ENCODE measurements at places on chromosomes 3 and 15.

- DNase-seq, result no peak
Measured at GRCh38 chr3:56364665-56365064, 103.6 kb downstream of the ERC2 start.

- DNase-seq, result no peak
Measured at GRCh38 chr3:12455740-12456139, 28.5 kb upstream of the TSEN2 start.

DNA sequence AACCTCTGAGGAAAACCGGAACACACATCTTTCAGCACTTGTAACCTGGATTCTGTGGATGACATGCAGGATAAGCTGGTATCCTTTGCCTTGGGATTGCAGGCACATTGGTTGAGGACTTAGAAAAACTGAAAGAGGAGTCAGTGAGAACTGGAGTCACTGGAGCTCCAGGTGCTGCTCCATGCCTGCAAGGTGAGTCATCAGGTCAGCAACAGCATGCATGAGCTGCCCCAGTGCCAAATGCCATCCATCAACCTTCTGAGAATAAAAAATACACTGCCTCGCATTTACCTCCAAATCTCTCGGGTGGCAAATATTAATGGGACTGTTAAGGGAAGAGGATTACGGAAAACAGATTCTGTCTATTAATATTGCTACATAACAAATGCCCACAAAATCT is 729.1 kb downstream of the NTRK3 start:
- DNase-seq, result no peak

DNA sequence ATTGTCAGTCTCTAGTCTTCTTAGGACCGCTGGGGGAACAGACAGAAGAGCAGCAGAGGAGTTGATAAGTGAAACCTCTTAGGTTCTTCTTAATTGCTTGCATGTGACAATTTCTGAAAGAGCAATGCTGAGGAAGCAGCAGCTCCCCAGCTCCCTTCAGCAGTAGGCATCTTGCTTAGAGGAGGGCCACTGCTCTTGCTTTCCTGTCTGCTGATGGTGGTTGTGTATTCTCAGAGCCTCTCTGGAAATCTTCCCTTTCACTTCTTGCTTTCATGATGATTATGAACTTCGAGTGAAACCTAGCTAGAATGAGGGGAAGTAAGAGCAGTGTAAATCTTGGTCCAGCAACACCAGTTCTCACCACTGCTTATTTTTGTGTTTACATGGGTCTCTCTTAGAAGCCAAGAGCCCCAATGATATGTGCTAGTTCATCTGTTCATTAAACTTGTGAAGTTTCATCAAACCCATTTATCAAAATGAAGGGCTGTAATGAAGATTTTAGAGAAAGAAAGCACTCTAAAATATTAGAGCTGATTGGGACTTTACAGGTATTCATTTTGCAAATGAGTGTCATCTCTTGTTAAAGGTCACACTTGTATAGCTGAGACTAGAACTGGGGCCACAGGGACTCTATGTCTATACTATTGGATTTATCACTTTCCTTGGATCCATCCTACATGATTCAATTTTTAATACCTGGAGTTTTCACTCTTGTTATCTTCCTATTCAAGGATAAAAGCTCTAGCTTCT is 246.7 kb downstream of the LPP start:
- no peak for DNase-seq

DNA sequence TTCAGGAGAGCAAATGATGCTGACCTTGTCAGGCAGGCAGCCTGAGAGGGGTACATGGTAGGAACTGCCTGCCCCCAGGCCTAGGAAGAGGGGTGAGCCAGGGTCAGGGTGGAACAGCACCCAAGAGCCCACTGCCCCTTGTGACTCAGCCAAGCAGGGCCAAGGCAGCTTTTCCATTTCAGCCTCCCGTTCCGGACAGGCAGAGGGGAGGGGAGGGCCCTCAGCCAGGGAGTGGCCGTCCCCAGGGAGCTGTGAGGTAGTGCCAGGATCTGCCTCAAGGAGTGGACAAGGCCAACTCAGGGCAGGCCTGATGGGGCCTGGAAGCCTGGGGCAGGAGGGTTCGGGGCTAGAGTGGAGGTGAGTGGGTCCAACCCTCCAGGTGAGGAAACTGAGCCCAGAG is 5.1 kb upstream of the ANKRD63 start:
- no peak for DNase-seq

DNA sequence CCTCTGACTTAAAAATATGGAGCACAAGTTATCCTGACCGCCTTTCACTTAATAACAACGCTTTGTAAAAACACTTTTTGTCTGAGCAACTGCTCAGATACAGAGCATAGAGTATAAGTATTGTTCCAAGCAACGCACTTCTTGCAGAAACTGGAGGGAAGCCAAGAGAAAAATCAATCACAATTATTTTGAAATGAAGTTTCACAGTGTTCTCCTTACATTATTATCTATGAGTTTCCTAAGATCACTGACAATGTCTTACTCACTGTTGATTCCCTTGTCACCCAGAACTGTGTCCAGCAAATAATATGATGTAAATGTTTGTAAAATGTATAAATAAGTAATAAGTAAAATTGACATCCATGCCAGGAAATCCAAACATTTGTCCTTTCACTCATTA is 184.6 kb upstream of the GPR149 start:
- DNase-seq, result no peak

- DNase-seq, result no peak
Measured at GRCh38 chr3:100082714-100083113, 31.6 kb downstream of the FILIP1L start.

- DNase-seq, result no peak
Measured at GRCh38 chr3:59082106-59082505, 32.3 kb upstream of the CFAP20DC start.

GRCh38 chr15:27237319-27237939 is 266.4 kb downstream of the GABRG3 start:
- DNase-seq, result no peak

DNA sequence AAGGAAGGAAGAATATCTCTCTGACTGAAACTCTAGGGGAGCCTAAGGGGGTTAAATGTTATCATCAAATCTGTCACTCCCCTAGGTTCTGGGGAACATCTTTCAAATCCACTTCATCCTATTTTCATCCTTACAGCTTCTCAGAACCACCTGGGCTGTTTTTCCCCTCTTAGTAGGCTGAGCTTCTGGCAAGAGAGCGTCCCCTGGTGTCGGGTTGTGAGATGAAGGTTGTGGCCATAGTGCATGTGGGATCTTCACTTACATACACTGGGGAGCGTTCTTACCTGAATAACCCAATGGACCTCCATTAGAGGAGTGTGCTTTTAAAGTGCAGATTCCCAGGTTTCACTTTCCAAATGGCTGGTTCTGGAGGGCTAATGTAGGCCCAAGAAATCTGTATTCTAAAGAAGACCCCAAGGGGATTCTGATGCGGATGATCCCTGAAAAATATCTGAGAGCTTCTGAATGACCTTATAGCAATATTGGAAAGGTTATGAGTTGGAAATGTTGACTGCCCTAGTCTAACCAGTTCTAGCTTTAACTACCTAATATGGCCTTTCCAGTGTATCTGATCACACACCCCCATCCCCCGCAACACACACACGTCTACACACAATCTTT is 663.7 kb downstream of the AGBL1 start:
- peak; percentile 2 for DNase-seq

- DNase-seq, result no peak
Measured at GRCh38 chr3:160403796-160404470, 4.5 kb downstream of the SMC4 start.

DNA sequence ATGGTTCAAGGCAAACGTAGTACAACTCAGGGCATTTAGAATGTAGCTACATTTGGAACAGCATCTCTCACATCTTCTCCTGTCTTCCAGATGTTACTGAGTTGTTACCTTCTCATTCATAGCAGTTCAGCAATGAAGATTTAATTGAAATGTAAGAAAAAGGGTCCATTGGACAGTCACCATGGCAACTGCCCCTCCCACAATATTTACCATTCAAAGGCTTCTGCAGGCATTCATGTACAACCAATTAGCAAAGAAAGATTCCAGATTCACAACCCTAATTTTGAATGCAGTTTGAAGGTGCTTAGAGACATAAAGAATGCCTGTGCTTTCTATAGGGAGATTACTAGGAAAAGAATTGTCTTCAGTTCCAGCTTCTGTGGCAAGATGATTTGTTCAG is 22.2 kb downstream of the SCN11A start:
- DNase-seq, result no peak

DNA sequence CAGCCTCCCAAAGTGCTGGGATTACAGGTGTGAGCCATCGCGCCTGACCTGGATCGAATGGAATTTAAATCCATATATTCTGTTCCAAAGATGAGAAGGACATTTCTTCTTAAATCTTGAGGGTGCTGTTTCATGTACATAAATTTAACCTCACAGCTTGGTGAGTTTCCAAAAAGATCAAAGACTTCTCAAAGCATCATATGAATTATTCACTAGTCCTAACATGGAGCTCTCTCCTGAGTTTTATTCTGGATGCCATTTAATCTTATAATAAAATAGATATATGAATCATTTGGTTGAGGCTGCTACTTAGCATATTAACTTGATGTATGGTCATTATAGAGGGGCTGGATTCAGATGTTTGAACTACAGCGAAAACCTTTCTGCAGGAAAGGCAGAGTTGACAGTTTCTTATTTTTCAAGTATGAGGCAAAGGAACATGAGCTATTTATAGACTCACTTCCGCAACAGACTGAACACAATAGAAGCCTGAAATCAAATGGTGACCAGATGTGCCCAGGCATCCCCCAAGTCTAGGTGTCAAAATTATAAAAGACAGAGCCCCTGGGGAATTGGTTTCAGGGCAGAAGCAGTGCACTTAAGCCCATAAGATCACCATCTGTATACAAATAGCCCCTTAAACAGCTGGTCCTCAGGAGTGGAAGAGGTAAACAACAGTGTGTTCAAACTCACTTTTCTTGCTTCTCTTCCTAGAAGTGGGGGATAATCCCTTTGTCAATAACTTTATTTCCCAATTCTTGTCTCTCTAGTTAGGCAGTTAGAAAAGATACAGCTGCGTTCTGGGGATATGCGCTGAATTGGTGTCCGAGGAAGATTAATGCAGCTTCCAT is 29.7 kb downstream of the STARD9 start:
- no peak for DNase-seq

All from stimulated activated CD8-positive, alpha-beta memory T cell treated with anti-CD3 and anti-CD28 coated beads, Interleukin-4, amount 100 ng/mL, for 1 hour (primary cell).